ENCODE measurements at places on chromosomes 2 and 18. TPM values are rescaled to one million over a fixed set of nuclear protein-coding genes. Genes with fewer than 3 reads are reported as not detected.

- DNase-seq = no peak
These were observed 20.2 kb upstream of the COL5A2 start for GRCh38 chr2:189199797-189200196.

MGAT4A gene
- 35.8 TPM for total RNA-seq

DNA sequence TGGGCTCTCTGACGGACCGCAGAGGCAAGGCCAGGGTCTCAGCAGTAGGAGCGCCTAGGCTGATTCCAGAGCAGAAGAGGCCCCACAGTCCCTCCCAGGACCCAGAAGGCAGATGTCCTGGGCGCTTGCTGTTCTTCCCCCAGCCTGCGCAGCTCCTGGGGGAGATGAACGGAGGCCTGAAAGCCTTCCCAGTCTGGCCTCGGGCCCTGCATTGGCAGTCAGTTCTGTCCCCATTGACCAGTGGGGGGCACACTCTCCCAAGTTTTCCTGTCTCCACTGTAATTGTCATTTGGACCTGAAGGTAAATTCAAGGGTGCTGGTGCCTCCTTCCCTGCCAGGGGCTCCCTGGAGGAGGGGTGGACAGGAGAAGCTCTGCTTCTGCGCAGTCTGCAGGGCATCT is 345.7 kb downstream of the CYP26B1 start:
- peak; percentile 54 for DNase-seq

RAB27B gene
- total RNA-seq = not detected

DNA sequence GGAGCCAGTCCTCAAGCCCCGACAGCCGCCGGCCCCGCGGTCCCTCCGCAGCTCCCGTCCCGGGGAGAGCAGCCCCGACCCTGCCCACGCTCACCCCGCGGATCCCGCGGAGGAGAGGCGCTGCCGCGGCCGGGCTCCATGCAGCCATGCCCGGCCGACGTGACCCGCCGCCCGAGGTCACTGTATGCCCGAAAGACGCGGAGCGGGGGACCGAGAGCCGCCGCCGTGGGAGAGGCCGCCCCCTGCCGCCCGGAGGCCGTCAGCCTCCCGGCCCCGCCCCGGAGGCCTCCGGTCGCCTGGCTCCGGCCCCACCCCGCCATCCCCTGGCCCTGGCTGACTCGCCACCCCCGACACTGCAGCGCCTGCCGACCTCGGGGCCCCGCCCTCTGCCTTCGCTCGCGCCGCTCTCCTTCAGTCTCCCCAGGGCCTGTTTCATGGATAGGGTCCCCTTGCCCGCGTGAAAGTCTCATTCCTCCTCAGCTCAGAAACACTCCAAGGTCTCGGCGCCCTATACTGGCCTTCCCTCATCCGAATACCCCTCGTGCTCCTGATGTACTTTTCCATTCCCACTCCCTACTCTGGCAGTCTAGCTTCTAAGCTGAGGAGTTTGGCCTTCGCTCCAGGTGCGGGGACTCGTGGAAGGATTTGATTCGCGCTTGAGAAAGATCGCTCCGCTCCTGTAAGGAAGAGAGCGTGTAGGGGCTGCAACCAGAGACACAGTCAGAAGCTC is at the start of gene BOLA3:
TSS of gene BOLA3 (minus strand) at position 186 of the 730 bp plus-strand sequence. CDS start at position 148, 38 bp downstream.
- peak; percentile 94 for DNase-seq

DNA sequence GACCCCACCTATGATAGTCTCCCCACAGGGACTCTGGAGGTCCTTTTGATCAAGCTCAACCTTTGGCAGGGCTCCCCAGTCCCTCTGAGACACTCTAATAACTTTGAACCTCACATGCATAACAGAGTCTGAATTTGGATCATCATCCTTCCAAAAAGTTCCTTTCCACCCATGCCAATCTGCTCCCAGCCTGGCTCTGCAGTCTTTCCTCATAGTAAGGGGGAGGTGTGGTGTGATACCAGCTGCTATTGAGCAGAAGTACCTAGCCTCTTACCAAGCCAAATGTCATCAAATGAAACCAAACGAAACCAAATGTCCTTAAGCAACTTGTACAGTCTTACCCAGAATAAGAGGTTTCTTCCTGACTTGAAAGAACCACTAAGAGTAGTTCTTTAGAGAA is 36.5 kb downstream of the DTNA start:
- DNase-seq = no peak

GRCh38 chr2:24830351-24830750 is 37.1 kb downstream of the CENPO start:
- no peak for DNase-seq

ROCK2 gene
- total RNA-seq = 34.6 TPM

RSAD2 gene
- not detected for total RNA-seq
